ENCODE measurements at places on chromosomes 6 and 20.

DNA sequence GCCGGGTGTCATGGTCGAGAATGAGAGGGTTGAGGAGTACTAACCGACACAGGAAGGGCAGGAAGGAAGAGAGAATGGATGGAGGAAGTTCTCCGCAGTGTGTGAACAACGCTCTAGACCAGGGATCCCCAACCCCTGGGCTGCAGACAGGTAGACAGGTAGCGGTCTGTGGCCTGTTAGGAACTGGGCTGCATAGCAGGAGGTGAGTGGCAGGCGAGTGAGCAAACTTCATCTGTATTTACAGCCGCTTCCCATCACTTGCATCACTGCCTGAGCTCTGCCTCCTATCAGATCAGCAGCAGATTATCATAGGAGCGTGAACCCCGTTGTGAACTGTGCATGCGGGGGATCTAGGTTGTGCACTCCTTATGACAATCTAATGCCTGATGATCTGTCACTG is 62.0 kb downstream of the SULF2 start:
- DNase-seq, result no peak

- DNase-seq, result no peak
Observed at GRCh38 chr6:170378502-170378901, 71.9 kb downstream of the FAM120B start.

DNA sequence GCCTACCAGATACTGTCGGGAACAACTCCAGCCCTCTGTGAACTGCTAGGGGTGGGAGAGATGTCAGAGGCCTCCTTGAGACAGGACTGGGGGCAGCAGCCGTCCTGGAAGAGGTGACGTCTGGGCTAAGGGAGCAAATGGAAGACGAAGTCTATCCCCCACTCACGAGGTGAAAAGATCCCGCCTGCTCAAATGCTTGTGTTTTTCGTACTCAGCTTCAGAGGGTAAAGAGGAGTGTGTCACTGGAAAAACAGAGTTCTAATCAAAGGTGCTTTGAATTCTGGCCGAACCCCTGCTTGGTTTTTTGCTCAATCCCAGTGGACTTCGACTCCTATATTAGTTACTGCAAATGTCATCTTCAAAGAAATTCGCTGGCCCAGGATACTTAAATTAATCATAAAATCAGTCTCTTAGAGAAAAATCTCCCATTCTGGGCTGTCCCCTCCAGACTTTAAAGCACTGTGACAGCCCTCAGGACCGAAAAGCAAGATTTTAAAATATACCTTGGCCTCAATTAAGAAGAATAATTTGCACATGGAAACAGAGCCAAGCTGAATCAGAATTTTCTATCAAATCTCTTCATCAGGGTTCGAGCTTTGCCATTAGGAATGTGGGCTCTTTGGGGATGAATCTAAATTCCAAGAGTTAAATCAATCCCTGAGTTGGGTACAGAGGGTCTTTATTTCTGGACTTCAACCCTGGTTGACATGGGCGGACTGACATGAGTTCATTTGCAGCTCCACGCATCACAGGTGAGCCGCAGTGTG is 61.8 kb upstream of the AFDN start:
- DNase-seq, result no peak

DNA sequence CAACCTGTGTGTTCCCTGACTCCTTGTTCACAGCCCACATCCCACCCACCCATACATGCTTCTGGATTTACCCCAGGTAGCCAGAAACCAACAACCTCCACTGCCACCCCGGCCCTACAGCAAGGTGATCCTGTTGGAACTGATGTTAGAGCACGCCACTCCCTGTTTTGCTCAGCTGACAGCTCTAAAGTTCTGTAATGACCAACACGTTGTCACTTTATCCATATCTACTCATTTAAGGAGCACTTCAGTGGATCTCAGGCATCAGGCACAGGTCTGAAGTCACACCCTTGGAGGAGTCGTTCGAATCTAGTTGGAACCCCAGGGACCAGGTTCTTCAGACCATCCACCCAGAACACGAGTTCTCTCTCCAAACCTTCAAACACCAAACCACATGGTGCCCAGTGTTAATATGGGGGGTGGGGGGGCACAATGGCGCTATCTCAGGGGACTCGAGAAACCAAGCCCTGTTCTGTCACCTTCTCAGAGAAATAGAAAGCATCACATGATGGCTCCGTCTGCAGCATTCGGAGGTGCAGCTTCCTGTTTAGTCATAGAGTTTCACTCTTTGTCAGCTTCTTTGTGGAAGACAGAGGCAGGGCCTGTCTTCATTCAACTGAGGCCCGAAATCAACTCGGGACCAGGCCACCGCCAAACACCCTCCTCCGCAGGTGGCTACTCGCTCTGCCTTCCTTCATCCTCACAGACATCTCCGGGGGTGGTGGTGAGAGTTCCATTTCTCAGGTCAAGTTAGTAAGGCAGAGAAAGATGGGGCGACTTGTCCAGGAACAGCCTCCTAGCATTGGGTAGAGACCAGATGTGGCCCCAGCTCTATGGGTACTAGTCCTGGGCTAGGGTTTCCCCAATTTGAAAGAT is 142.2 kb downstream of the NFATC2 start:
- peak; percentile 59 for DNase-seq

DNA sequence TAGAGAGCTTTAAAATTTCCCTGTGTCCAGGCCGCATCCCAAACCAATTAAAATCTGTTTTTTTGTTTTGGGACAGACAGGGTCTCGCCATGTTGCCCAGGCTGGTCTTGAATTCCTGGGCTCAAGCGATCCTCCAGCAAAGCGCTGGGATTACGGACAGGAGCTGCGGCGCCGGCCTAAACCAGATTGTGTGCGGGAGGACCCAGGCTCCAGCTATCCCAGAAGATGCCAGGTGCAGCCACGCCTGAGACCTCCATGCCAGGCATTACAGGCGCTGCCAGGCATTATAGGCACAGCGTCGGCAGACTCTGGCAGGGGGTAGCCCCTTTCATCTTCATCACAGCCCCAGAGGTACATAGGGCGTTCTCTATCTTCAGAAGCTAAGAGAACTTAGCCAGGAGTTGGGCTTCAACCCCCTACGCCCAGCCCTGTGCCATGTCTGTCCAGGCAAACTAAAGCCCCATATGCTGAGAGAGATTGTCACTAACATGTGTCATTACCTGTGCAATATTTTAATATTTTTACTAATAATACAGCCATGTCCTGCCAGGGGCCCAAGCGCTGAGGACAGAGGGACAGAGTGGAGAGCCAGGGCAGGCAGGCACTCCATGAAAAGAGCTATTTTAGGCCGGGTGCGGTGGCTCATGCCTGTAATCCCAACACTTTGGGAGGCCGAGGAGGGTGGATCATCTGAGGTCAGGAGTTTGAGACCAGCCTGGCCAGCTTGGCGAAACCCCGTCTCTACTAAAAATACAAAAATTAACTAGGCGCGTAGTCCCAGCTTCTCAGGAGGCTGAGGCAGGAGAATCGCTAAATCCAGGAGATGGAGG is 9.8 kb upstream of the GRM4 start:
- no peak for DNase-seq

DNA sequence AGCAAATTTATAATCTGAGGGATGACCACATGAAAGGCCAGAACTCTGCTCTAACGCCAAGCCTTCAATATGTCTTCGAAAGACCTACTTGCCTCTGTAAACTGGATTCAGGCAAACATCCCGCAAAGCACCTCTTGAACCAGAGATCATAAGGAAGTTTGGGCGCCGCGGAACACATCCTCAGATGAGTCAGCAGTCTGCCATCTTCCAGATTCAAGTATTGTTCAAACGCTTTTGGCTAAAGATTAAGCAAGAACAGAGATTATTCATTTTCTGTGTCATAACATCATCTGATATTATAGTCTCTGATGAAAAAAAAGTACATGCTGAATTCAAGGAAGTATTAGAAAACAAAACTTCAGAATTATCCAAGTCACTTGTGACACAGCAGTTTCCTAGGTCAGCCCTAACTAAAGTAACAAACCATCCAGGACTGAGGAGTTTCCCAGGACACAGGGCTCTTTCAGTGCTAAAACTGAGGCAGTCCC is 20.8 kb downstream of the TBC1D7 start:
- DNase-seq, result no peak

DNA sequence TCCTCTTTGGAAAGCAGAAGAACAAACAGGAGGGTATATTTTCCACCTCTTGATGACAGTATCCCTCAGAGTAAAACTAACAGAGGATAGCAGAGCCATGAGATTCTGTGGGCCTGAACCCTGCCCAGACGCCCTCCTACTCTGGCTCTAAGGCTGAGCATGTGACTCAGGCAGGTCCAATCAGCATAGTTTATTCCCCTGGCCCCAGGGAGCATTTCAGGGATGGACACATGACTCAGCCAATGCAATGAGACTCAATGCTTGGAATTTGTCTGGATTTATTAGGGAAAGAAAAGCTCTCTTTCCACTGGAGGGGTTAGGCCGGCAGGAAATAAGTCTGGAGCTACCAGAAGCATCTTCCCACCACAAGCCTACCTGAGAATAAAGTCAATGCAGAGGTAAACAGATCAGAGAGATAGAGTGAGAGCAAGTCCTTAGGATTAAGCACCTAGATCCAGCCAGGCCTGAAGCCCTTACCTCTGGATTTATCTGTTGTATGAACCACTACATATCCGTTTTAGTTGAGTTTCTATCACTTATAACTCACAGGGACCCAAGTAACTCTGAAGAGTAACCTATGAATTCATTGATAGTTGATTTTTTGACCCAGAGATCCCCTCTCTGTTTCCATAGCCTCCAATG is 68.2 kb upstream of the EYA2 start:
- no peak for DNase-seq

GRCh38 chr20:47165376-47165865 is 191.1 kb downstream of the ZMYND8 start:
- DNase-seq, result no peak

GRCh38 chr20:43903953-43904826 is 10.5 kb upstream of the TOX2 start:
- no peak for DNase-seq

GRCh38 chr6:108872141-108872557 is 23.9 kb downstream of the ARMC2 start:
- DNase-seq, result no peak

DNA sequence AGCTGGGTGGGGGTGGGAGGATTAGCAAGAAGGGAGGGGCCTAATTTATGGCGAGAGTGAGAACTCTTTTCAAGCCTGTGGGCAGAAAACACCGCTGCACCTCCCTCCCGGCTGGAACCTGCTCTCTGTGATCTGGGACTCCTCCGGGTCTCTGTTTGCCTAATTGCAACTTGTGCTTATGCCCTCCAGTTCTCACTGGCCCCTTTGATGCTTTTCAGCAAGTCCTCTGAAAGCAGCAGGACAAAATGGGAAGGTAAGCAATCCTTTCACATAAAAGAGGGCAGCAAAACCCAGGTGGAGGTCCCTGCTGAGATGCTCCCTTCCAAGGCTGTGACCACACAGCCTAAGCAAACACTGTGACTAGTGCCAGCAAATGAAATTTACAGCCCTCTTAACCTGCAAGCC is 523.0 kb upstream of the FLRT3 start:
- DNase-seq, result no peak

GRCh38 chr6:141288947-141289346 is 843.8 kb upstream of the GJE1 start:
- DNase-seq, result no peak

DNA sequence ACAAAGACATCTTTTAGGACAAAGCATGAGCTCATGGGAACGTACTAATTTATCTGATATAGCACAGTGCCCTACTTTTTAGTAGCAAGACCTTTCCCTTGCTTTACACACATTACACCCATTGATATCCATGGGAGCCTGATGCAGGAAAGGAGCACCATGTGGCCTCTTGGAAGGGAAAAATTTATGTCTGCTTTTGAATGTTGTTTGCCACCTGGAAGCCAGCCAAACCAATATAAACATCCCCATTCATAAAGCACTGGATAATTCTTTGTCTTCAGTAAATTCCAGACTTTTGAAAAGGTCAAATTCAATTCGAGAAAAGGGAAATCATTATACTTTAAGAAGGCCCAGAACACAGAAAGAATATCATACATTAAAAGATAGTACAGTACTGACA is 152.3 kb upstream of the BEND6 start:
- DNase-seq, result no peak

DNA sequence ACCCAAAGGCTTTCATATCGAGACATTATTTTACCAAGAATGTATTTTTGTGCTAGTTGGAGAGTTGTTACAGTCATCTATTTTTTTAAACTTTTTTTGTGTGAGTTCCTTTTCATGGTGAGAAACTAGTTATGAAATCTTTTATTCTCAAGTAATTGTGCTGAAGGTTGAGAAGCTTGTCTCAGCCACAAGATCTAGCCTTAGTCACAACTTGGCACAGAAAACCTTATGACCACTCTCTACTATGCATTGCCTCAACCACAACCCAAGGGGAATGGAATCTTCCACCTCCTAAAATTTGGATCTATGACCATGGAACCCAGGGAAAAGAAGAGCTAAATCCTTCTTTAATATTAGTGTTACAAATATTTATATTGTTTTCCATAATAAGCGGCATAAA is 58.5 kb downstream of the HS3ST5 start:
- DNase-seq, result no peak

DNA sequence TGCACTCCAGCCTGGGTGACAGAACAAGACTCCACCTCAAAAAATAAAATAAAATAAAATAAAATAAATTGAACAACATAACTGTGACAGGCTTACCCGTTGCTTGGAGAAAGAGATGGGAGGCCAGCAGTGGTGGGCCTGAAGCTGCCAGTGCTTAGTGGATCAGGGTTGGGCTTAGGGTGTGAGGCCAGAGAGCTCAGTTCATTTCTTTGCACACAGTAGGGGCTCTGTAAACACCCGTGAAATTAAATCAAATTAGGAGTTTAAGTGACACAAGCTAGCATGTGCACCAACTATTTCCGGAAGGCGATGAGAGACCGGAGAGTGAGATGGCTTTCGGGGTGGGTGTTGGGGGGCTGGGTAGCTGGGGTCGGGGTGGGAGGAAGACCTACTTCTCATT is 25.8 kb upstream of the TTPAL start:
- DNase-seq, result no peak

DNA sequence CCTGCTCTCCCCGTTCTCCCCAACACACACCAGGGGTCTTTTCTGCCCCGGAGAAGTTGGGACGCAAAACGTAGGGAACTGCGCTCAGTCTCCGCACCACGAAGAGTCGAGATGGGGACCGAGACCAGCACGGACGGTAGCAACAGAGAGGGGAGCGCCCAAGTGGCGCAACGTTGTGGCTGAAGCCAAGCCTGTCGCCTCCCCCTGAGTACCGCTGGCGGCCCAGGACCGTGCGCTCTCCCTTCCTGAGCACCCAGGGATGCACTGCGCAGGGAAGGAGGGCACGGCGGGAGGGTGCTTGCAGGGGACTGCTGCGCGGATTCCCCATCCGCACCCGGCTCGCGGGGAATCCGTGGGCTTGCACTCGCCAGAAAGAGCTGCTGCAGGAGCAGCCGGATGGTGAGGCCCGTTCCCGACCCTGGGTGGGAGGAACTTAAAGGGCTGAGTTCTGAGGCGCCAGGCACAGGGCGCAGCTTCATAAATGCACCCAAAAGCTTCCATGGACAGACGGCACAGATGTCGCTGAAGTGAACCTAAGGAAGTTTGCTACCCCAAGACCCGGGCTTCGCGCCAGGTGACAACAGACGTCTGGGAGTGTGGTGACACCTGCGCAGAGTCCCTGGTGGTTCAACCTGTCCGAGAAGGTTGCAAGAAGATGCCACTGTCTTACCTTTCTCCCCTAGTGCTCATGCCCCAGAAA is 178.7 kb downstream of the TBXT start:
- no peak for DNase-seq

- DNase-seq, result no peak
Observed at GRCh38 chr6:52621631-52622030, 44.8 kb upstream of the TRAM2 start.

All from stimulated activated CD4-positive, alpha-beta T cell treated with anti-CD3 and anti-CD28 coated beads, Interleukin-2, amount 100 ng/mL, for 48 hours (primary cell).